Activated T-helper 2 cell treated with anti-CD3 and anti-CD28 coated beads, Interferon-gamma antibody, Interleukin-2, Interleukin-4, amounts not matched to agents 10 μg/mL and 5 μg/mL and 100 μg/mL, durations not matched to agents 14 hours and 24 hours and 36 hours (primary cell): ENCODE measurements at places on chromosomes 16 and 17.
A peak's percentile ranks its signal among the peaks of the same experiment; 100 is the strongest.

- peaks cover 45% of the 10 kb centered on the region for H3K27me3 ChIP-seq
- H3K4me3 ChIP-seq: peak overlapping the region; percentile 65
- peaks cover 12% of the 10 kb centered on the region for H3K4me1 ChIP-seq
- no peak for DNase-seq
- H3K36me3 ChIP-seq: no peaks in the 10 kb centered on the region
- no peak overlapping the region for H3K27ac ChIP-seq
These were observed 91.5 kb upstream of the TMEM97 start for GRCh38 chr17:28227316-28228108.

DNA sequence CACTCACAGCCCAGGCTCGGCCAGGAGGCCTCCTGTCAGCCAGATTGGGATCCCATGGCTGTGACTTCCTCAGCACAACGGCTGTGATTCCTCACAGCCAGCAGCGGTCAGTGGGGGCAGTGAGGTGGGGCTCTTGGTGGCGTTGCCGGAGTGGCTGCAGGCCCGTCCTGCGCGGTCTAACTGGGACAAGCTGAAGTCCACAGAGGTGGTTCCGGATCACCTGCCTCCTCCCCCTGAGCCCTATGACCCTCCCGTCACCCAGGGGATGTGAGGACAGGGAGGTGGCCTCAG, 34.4 kb upstream of the MLKL start:
- no peak for DNase-seq
- no peaks in the 10 kb centered on the region for H3K4me1 ChIP-seq
- no peaks in the 10 kb centered on the region for H3K36me3 ChIP-seq
- H3K27ac ChIP-seq: no peak overlapping the region

DNA sequence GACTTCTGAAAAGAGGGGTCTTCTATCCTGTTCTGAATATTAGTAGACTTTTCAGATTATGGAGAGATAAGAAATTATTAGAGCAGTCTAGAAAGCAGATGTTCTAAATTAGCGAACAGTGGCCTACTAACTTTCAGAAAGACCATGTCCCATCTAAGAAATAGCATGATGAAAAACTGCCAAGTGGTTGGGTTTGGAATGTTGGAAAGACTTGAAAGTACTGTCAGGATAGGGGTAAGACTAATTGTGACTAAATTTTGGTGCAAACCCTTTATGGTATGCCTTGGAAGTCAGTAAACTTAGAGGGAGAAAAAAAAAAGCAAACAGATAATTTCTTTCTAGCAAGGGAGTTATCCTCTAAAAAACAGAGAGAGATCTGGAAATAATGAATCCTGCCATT, 41.1 kb downstream of the TANGO6 start:
- peaks cover 14% of the 10 kb centered on the region for H3K36me3 ChIP-seq
- H3K4me3 ChIP-seq: no peak overlapping the region
- H3K27ac ChIP-seq: no peak overlapping the region
- H3K27me3 ChIP-seq: no peaks in the 10 kb centered on the region
- no peaks in the 10 kb centered on the region for H3K4me1 ChIP-seq

DNA sequence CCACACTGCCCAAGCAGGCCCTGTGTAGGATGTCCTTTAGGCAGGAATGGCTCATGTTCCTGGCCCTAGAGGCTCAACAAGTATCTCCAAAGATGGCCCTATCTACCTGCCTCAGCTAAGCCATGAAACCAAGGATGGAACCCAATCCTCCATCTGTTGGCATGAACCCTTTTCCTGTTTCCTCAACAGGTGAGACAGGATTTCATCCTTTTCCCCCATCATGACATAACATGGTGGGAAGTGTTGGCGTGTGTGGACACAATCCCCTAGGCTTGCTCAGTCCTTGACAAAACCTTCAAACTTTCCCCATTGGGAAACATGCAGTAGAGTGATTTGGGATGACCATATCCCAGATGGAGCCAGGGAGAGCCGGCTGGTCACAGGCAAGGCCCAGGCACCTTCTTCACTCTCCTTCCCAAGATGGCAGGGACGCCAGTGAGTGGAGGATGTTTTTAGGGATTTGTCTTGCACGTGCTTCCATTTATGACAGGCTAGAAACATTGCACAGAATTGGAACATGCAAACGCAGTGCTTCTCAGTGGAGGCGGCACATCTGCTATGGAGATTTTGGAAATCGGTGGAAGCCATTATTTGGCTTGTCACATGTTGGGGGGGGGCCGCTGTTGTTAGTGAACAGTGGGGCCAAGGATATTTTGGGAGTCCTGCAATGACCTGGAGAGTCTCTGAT, 77.0 kb downstream of the MYH11 start:
- H3K4me1 ChIP-seq: no peaks in the 10 kb centered on the region
- H3K27ac ChIP-seq: no peak overlapping the region
- no peak overlapping the region for H3K4me3 ChIP-seq
- no peak for DNase-seq
- peaks cover 3% of the 10 kb centered on the region for H3K27me3 ChIP-seq

DNA sequence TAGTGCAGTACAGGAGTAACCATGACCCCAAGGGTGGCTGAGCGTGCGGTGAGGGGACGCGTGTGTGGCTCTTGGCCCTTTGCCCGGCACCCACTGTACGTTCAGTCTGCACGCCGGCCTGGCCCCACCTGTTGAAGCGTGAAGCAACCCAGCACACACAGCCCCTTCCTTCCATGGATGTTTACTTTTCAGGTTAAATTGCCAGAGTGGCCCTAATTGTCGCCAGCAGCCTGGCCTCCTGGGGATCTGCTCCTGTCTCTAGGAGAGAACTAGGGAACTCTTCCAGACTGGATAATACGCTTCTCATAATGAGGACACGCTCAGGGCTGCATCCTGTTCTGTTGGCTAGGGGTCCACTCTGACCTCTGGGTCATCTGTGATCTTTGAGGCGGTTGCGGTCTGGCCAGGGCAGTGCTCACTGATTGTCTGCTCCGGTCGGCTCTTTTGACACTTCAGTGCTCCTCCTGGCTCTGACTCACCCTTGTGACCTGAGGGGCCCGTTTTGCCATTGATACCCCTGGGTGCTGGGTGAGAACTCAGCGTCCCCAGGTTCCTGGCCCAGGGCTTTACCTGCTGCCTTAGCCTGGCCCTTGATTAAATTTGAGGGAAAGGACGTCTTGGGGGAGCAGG, 27.7 kb downstream of the TPSG1 start:
- no peaks in the 10 kb centered on the region for H3K4me1 ChIP-seq
- no peaks in the 10 kb centered on the region for H3K36me3 ChIP-seq
- no peak overlapping the region for H3K27ac ChIP-seq
- no peaks in the 10 kb centered on the region for H3K27me3 ChIP-seq
- no peak for DNase-seq

- no peaks in the 10 kb centered on the region for H3K27me3 ChIP-seq
- no peak overlapping the region for H3K27ac ChIP-seq
- H3K36me3 ChIP-seq: no peaks in the 10 kb centered on the region
- no peak for DNase-seq
These were observed 13.9 kb upstream of the USP36 start for GRCh38 chr17:78854508-78854907.

GRCh38 chr16:57500578-57501111, 14.4 kb upstream of the DOK4 start:
- H3K36me3 ChIP-seq: no peaks in the 10 kb centered on the region
- no peak overlapping the region for H3K4me3 ChIP-seq
- H3K27me3 ChIP-seq: no peaks in the 10 kb centered on the region
- peaks cover 11% of the 10 kb centered on the region for H3K4me1 ChIP-seq
- no peak overlapping the region for H3K27ac ChIP-seq

GRCh38 chr17:12953156-12953555, 64.7 kb downstream of the ELAC2 start:
- no peaks in the 10 kb centered on the region for H3K36me3 ChIP-seq
- H3K4me3 ChIP-seq: no peak overlapping the region
- DNase-seq: no peak

DNA sequence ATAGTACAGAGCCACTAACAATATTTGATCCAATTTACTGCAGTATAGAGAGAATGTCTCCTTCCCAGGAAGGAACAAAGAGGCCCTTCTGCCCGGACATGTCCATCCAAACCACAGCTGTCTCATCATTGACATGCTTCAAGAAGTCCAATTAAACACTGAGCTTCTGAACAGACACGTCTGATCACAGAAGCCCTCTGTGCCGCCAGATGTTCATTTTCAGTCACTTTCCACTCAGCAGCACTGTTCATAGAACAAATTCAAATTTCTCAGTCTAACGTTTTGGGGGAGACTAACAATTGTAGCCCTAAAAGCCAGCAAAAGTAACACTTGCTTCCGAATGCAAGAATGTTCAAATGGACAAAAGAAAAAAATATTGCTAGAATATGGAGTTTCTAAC, 15.3 kb downstream of the ZC3H7A start:
- peak overlapping the region; percentile 99 for H3K27ac ChIP-seq
- peaks cover 39% of the 10 kb centered on the region for H3K4me1 ChIP-seq
- DNase-seq: no peak
- H3K4me3 ChIP-seq: peak overlapping the region; percentile 56
- H3K27me3 ChIP-seq: no peaks in the 10 kb centered on the region

GRCh38 chr16:71344315-71344905, 14.1 kb upstream of the CALB2 start:
- no peaks in the 10 kb centered on the region for H3K4me1 ChIP-seq
- no peak for DNase-seq
- no peak overlapping the region for H3K27ac ChIP-seq
- H3K4me3 ChIP-seq: no peak overlapping the region
- no peaks in the 10 kb centered on the region for H3K27me3 ChIP-seq

DNA sequence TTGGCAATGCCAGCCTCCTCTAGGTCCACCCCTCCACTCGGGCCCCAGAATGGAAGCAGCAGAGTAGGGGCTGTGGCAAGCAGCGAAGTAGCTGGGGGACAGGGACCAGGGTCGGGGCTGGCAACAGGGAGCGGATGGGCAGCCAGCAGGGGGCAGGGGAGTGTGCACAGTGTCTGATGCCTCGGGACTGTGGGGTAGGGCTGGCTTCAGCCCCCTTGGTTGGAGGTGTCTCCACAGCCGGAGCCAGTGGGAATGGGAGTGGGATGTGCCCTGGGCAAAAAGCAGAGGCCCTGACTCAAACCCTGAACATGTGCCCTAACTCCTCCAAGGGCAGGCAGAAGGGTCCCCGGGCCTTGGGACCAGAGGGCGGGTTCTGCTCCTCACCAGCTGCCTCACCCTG, 18.5 kb upstream of the ARHGAP27 start:
- H3K4me1 ChIP-seq: peaks cover 4% of the 10 kb centered on the region
- no peak for DNase-seq
- no peak overlapping the region for H3K27ac ChIP-seq
- no peaks in the 10 kb centered on the region for H3K27me3 ChIP-seq
- peaks cover 24% of the 10 kb centered on the region for H3K36me3 ChIP-seq

DNA sequence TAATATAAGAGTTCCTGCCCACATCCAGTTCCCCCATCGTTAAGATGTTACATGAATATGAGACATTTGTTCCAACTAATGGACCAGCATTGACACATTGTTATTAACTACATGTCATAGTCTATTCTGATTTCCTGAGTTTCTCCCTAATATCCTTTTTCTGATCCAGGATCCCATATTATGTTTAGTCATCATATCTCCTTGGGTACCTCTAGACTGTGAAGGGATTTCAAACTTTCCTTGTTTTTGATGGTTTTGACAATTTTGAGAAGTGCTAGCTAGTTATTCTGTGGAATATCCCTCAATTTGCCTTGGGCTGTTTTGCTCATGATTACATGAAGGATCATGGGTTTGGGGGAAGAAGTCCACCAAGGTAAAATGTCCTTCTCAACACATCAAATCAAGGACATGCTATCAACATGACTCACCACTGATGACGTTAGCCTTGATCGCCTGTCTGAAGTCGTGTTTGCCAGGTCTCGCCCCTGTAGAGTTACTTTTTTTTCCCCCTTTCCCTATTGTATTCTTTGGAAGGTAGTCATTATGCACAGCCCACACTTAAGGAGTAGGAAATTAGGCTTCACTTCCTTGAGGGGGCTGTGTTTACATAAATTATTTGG, 42.5 kb downstream of the CACNG3 start:
- DNase-seq: no peak
- H3K27me3 ChIP-seq: peaks cover 1% of the 10 kb centered on the region
- H3K4me3 ChIP-seq: no peak overlapping the region
- H3K27ac ChIP-seq: no peak overlapping the region

GRCh38 chr16:29977063-29977825, 3.6 kb downstream of the TAOK2 start:
- H3K4me3 ChIP-seq: no peak overlapping the region
- H3K4me1 ChIP-seq: peaks cover 32% of the 10 kb centered on the region
- no peaks in the 10 kb centered on the region for H3K27me3 ChIP-seq
- H3K27ac ChIP-seq: peak overlapping the region; percentile 34
- DNase-seq: no peak

DNA sequence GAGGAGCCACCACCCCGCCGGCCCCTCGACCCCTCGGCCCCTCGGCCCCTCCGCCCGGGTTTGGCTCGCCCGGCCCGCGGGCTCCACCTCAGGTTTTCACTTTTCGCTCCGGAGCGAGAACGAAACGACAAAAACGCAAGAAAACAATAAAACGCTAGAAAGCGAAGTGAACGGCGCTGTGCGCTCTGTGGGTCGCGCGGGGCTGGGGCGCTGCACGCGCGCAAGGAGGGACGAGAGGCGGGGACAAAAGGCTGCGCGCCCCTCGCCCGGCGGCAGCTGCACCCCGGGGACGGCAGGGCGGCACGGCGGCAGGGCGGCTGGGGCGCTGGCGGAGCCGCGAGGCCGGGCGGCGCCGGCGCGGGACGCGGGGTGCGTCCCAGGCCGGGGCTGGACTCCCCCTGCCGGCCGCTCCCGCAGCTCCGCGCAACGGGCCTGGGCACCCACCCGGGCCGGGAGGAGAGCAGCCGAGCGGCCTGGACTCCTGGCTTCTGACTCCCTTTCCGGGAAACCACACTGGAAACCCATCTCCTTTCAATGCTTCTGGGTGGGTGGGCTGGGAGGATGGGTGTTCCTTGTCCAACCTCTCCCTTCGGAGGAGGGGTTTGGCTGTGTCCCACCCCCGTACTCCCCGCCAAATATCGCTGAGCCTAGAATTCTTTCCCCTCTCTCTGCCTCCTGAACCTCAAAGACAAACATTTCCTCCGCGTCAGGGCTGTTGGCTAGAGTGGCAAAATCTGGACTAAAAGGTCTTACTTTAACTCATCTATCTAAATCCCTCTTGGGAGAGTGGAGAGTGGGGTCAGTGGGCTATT, 9.9 kb downstream of the TBX2 start:
- no peak overlapping the region for H3K27ac ChIP-seq
- peaks cover 8% of the 10 kb centered on the region for H3K4me1 ChIP-seq
- H3K4me3 ChIP-seq: peak overlapping the region; percentile 38
- H3K27me3 ChIP-seq: peaks cover 59% of the 10 kb centered on the region
- H3K36me3 ChIP-seq: no peaks in the 10 kb centered on the region

DNA sequence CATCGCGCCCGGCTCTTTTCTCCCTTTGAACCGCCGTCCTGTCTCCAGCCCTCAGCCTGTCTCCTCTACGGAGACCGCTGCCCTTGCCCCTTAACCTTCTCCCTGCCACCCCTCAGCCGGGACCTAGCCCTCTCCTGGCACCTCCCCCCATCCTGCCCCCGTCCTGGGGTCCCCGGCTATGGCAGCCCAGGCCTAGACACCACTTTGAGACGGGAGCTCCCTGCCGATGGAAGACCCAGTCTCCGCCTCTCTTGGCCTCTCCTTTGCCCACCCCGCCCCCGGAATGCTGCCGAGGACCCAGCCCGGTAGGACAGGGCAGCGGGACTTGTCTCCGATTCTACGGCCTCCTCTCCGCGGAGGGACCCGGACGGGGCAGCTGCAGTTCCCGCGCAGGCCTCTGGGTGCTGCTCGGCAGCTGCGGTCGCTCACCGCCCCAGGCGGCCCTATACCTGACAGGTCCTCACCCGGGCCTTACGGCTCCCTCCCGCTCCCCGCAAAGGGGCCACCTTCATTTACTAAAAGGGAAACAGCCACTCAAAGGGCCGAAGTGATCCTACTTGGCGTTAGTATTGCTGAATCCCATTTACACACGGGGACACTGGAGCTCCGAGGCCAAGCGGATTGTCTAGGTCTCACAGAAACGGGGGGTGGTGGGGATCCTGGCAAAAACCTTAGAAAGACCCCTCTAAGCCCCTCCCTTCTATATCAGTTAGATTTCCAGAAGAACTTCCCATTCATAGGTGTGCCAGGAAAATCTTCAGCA, 32.6 kb upstream of the TAC4 start:
- H3K27me3 ChIP-seq: peaks cover 31% of the 10 kb centered on the region
- H3K4me3 ChIP-seq: peak overlapping the region; percentile 8
- H3K36me3 ChIP-seq: no peaks in the 10 kb centered on the region
- peak; percentile 63 for DNase-seq
- peaks cover 5% of the 10 kb centered on the region for H3K4me1 ChIP-seq
